Keratinocyte (primary cell): ENCODE measurements at places on chromosomes 16 and 17.

- no peak for DNase-seq
- no peak overlapping the region for H3K4me3 ChIP-seq
- H3K27ac ChIP-seq, result no peak overlapping the region
- H3K27me3 ChIP-seq, result no peaks in the 10 kb centered on the region
- no peaks in the 10 kb centered on the region for H3K4me1 ChIP-seq
- H3K36me3 ChIP-seq, result no peaks in the 10 kb centered on the region
Measured at GRCh38 chr16:3346041-3346440, 9.6 kb upstream of the OR2C1 start.

- no peaks in the 10 kb centered on the region for H3K36me3 ChIP-seq
- no peak overlapping the region for H3K27ac ChIP-seq
- DNase-seq, result no peak
- peaks cover 43% of the 10 kb centered on the region for H3K27me3 ChIP-seq
Measured at GRCh38 chr17:79126139-79126538, 51.5 kb downstream of the ENGASE start.

- H3K4me3 ChIP-seq, result no peak overlapping the region
- H3K4me1 ChIP-seq, result peaks cover 64% of the 10 kb centered on the region
- no peak overlapping the region for H3K27ac ChIP-seq
- H3K36me3 ChIP-seq, result no peaks in the 10 kb centered on the region
Measured at GRCh38 chr17:46732754-46733398, 85.6 kb downstream of the WNT3 start.

GRCh38 chr17:55652114-55652823 lies 70.4 kb downstream of the TMEM100 start:
- no peaks in the 10 kb centered on the region for H3K27me3 ChIP-seq
- no peak overlapping the region for H3K27ac ChIP-seq
- no peak for DNase-seq
- no peaks in the 10 kb centered on the region for H3K36me3 ChIP-seq

- peaks cover 13% of the 10 kb centered on the region for H3K4me1 ChIP-seq
- H3K4me3 ChIP-seq, result no peak overlapping the region
- H3K36me3 ChIP-seq, result peaks cover 58% of the 10 kb centered on the region
- no peak overlapping the region for H3K27ac ChIP-seq
- DNase-seq, result no peak
Measured at GRCh38 chr16:4507588-4508345, 30.8 kb downstream of the CDIP1 start.

DNA sequence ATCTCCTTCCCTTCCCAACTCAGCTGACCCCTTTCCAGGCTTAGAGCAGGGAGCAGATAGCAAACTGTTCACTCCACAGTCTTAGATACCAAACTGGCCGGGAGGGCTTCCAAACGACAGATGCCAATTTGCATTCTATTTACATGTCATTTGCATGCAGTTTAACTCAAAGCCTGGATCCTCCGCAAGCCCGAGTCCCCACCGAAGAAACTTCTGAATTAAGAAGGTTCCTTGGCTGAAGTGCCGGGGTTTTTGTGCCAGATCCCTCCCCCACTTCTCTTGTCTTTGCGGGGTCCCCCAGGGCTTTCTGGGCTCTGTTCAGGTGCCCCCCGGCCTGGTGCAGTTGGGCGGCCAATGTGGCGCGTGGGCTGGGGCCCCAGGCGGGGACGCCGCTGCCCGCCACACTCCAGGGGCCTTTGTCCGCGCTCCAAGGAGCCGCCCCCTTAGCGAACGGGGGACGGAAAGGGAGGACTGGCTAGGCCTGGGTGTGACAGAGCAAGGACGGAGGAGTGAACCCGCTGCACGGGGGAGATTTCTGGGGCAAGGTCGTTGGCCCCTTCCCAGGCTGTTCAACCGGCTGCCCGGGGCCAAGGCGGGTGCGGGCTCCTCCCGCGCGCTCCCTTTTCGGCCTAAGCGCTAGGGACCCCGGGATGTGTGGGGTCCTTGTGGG lies 1.2 kb downstream of the GPRC5B start:
- H3K27me3 ChIP-seq, result peaks cover 36% of the 10 kb centered on the region
- no peak overlapping the region for H3K27ac ChIP-seq
- no peaks in the 10 kb centered on the region for H3K36me3 ChIP-seq
- H3K4me3 ChIP-seq, result no peak overlapping the region
- no peak for DNase-seq

DNA sequence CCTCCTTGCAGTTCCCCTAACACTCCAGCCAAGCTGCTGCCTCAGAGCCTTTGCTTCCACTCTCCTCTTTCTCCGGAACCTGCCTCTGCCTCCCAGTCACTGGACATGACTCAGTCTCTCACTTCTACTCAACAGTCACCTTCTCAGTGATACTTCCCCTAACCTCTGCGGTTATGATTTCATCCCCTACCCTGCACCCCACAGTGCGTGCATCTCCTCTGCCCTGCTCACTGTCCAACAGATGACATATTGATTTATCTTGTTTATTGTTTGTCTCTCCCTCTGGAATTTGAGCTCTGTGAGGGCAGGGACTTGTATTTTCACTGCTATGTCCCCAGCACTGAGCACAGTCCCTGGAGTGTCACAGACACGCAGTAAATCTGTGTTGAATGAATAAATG lies 100.7 kb downstream of the CYLD start:
- DNase-seq, result no peak
- H3K27me3 ChIP-seq, result peaks cover 20% of the 10 kb centered on the region
- no peak overlapping the region for H3K27ac ChIP-seq
- no peaks in the 10 kb centered on the region for H3K36me3 ChIP-seq
- no peaks in the 10 kb centered on the region for H3K4me1 ChIP-seq

DNA sequence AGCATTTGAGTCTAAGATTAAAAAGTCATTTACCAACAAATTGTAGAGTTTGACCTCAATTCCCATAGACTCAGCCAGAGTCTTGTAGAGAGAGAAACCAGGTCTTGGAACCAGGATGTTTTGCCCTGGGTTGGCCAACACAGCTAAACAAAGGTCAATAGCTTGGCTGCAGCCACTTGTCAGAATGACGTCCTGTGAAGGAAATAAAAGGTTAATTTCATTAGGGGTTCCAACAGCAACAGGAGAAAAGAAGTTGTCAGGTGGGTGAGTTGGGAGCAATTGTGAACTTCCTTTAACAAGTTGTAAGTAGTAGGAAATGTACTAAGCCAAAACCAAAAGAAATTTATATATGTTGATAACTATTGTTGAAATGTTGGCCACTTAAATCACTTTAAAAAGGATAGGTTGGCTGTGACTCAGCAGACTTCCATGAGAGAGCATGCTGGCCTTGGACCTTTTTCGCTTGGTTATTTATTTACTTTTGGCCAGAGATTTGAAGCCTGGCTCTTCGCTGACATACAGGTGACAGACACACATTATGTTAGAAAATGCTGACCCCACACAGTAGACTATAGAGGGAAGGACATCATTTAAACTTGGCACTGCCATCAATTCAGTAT lies 4.3 kb downstream of the TAT start:
- H3K4me1 ChIP-seq, result no peaks in the 10 kb centered on the region
- no peaks in the 10 kb centered on the region for H3K27me3 ChIP-seq
- no peak overlapping the region for H3K4me3 ChIP-seq
- DNase-seq, result no peak
- H3K36me3 ChIP-seq, result no peaks in the 10 kb centered on the region
- H3K27ac ChIP-seq, result no peak overlapping the region
